ENCODE measurements at places on chromosomes 7 and 10.

DNA sequence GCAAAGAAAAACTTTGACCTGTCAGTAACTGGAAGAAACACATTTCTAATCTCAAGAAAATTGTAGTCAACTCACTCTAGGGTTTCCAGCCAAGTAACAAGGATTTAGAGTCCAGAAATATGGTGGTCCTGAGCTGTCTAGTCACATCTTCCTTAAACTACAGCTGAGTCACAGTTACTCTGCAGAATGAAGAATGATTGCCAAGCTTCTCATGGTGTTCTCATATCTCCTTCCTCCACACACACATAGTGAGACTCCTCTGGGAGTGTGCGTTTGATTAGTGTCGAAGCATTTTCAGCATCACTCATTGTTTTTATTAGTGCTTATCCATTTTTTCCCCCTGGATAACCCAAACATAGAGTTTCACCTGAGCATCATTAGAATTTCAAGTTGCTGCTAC lies 93.1 kb upstream of the CXCL12 start:
- DNase-seq = no peak

- DNase-seq = peak; percentile 76
Measured at GRCh38 chr7:76303202-76304147, 1.0 kb downstream of the HSPB1 start.

- no peak for DNase-seq
Measured at GRCh38 chr10:126045861-126046260, 149.5 kb downstream of the FANK1 start.

DNA sequence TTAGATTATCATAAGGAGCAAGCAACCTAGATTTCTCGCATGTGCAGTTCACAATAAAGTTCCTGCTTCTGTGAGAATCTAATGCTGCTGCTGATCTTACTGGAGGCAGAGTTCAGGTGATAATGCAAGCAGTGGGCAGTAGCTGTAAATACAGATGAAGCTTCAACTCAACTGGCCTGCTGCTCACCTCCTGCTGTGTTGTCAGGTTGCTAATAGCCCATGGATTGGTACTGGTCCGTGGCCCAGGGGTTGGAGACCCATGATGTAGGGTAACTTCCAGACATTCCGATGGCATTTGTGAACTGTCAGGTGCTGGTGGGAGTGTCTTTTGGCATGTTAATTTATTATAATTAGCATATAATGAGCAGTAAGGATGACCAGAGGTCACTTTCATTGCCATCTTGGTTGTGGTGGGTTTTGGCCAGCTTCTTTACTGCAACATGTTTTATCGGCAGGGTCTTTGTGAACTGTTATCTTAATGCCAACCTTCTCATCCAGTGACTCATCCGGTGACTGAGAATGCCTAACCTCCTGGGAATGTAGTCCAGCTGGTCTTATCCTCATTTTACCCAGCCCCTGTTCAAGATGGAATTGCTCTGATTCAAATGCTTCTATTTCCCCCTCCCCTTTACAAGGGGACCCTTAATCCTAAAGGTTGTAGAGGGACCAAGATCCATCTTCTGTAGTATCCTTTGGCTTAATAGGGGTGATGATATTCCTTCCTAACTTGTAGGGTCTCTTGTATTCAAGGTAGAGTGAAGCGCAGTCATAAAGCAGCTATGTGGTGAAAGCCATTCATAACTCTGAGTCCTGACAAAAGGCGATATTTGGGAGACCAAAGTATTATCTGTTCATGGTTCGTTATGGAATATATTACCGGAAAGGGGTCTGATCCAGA lies 165.8 kb downstream of the CCSER2 start:
- DNase-seq = no peak

- no peak for DNase-seq
Measured at GRCh38 chr10:78471326-78471722, 437.7 kb downstream of the RPS24 start.

DNA sequence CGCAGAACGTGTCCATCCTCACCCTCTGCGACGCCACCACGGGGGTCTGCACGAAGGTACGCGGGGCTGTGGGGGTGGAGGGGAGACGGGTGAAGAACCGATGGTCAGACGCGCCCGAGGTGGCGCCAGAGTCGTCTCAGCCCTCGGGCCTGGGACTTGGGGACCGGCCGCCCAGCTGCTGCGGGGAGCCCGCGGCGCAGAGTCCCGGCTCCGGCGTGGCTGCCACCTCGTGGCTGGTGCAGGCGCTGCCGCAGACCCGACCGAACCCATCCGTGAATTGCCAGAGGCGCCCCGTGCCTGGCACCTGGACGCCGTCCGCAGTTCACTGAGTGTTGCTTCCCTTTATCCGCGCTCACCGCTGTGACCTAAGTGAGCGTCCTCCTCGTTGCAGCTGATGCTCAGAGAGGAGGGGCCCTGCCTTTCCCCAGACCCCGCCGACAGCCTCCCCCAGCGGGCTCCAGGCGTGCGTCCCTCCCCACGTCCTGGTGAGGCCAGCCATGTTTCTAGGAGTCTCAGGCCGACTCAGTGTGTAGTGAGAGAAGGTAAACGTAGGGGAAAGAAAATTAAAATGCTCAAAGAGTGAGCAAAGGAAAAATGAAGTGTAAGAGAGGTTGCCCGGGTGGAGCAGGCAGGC lies 208.7 kb downstream of the PAXIP1 start:
- no peak for DNase-seq

DNA sequence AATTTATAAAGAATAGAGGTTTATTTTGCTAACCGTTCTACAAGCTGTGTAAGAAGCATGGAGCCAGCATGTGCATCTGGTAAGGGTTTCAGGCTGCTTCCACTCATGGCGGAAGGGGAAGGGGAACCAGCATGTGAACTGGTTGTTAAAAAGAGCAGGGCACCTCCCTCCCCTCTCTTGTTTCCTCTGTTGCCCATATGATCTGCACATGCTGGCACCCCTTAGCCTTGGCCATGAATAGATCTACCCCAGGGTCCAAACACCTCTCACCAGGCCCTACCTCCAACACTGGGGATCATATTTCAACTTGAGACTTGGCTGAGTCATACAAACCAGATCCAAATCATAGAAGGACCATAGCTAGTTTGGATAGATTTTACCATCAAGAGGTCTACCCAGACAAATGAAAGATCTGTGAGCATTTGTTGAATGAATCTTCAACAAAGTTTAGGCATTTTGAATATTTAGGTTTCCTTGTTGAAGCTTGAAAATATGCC lies 36.0 kb upstream of the NRP1 start:
- DNase-seq = no peak

- DNase-seq = no peak
Measured at GRCh38 chr7:95843286-95843685, 70.9 kb downstream of the DYNC1I1 start.

GRCh38 chr7:121039994-121040393 lies 51.5 kb downstream of the CPED1 start:
- DNase-seq = no peak

DNA sequence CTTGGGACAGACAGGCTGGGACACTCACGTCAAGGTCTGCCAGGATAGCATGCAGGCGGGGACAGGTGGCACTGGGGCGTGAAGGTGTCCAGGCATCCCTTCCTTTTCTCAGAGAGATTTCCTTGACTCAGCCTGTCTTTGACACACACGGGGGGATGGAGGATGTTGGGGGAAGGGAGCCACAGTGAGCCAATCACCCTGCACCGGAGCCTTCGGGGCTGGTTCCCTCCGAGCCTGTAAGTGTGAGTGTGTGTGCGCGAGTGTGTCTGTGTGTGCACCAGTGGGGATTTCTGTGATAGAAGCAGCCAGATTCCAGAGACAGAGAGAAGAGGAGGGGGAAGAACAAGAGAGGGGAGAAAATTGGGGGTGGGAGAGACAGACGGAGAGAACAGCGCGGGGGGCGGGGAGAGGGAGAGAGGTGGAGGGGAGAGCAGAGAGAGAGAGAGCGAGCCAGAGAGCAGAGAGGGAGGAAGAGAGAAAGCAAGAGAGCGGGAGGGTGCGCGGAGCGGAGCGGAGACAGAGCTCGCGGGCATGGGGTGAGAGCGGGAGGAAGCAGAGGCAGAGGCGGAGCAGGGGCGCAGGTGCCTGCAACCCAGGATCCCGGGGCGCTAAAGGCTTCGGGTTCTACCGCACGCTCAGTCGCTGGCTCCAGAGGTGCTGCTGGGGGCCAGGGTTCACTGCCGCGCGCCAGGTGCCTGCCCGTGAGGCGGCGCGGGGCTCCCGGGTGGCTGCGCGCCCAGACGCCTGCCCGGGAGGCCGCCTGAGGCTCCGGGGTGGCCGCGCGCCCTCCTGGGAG lies 466 bp upstream of the GPR26 start:
- no peak for DNase-seq

GRCh38 chr10:103609231-103610082 lies 116.0 kb downstream of the NEURL1 start:
- DNase-seq = no peak

DNA sequence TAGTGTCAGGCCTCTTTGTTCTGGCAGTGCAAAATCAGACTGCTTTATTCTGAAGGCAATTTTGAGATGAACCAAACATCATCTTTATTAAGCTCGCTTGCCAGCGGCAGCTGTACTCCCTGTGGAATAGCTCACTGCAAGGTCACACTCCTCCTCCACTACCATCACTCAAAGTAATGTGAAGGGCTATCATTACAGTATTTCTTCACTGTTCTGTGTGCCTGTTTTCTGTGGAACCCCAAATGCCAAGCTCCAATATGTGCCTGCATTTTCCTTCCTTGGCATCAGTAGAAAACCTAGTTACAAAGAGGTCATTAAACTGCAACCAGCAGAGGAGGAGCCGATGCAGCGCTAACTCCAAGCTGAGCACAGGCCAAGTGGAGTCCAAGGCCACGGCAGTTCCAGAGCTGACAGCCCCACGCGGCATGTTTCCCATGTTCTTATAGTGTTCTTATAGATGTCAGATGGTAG lies 21.4 kb downstream of the BCCIP start:
- DNase-seq = no peak

DNA sequence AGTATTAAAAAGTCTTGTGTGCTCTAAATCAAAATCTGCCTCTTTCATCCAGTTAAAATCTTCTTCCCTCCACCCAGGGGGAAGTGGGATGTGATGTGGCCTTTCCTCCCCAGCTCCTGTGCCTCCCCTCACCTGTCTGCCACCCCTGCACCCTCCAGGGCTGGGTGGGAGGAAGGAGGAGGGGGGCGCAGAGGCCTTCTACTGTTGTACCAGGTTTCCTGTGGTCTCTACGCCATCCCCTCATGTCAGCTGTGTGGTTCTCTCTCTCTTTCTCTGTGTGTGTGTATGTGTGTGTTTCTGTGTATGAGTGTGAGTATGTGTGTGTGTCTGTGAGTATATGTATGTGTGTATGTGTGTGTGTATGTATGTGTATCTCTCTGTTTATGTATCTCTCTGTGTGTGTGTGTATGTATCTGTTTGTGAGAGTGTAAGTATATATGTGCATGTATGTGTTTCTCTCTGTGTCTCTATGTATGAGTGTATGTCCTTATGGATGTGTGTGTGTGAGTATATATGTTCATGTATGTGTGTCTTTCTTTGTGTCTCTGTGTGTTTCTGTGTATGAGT lies 45.5 kb upstream of the C10orf71 start:
- no peak for DNase-seq

GRCh38 chr7:13990319-13990983 lies 985 bp upstream of the ETV1 start:
- DNase-seq = no peak

DNA sequence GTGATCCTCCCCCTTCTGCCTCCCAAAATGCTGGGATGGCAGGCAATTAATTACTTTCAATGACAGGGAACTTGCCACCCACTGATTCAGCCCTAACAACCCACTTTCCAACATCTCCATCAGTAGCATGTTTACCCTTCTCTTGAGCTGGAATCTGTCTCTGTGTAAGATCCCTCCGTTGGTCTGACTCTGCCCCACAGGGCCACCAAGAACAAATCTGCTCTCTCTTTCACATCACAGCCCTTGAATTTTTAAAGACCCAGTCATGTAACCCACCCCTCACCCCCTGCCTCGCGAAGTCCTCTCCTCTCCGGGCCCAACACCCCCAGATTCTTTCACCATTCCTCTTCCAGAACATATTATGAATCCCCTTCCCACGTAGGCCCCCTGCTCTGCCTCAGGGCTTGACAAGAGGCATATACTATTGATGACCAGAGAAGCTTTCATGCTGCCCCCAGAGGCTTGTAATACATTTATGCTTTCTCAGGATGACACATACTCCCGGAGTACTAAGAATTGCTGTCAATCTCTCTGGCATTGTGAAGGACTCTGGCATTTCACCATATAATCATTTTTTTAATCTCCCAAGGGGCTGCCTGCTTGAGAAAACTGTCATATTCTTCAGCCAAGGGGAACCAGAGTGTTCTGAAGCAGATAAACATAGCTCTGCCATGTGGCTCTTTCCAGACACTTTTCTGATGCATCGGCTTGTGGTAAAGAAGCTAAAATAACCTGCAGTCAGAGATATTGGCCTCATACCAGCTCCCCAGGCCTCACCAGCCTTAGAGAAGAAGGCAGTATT lies 179.2 kb upstream of the AUTS2 start:
- no peak for DNase-seq

- no peak for DNase-seq
Measured at GRCh38 chr10:131790021-131790420, 110.8 kb upstream of the PPP2R2D start.

- DNase-seq = no peak
Measured at GRCh38 chr10:45640941-45641340, 31.6 kb downstream of the ZFAND4 start.

- DNase-seq = peak; percentile 66
Measured at GRCh38 chr10:100009793-100010676, at the start of gene DNMBP. Gene DNMBP, minus strand, starts transcription at chr10:100009947. Its CDS starts 37,823 bp downstream, at chr10:99972124.

DNA sequence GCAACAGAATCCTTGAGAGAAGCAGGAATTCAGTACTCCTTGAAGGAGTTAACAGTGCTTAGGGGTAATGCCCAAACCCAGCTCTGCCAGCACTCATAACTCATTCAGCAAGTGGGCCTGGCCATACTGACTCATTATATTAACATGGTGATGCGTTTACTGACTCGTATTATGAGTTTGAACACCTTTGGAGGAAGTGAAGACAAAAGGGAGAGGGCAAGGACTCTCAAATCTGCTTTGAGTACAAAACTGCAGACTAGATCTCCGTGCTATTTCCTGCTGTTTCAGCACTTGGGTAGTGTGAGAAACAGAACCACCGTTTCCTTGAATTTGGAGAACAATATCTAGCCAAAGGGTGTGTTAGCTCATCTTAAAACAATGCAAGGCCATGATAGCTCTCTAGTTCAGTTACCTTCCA lies 30.8 kb downstream of the SLC16A9 start:
- DNase-seq = no peak

GRCh38 chr10:84294766-84295447 lies 33.5 kb upstream of the CCSER2 start:
- DNase-seq = no peak

DNA sequence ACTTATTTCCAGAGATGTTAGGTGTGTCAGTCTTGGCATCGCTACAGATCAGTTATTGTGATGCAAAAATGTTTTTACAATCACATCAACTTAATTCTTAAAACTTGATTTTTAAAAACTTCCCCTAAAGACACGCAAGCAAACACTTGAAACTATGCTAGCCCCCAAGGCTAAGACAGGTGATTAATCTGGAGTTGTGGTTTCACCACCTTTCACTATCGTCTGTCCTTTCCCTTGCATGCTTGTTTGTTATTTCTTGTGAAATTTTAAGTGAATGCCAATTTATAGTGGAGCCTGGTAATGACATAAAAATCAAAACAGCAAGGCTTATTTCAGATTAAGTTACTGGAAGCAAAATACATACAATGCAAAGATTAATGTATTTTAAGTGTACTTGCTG lies 70.4 kb downstream of the SLC35B4 start:
- DNase-seq = no peak

All from GM04504 (cell line).